ENCODE measurements at places on chromosomes 11 and 22.

GRCh38 chr22:19870153-19871022 is 15.7 kb upstream of the GNB1L start:
- no peak for DNase-seq

DNA sequence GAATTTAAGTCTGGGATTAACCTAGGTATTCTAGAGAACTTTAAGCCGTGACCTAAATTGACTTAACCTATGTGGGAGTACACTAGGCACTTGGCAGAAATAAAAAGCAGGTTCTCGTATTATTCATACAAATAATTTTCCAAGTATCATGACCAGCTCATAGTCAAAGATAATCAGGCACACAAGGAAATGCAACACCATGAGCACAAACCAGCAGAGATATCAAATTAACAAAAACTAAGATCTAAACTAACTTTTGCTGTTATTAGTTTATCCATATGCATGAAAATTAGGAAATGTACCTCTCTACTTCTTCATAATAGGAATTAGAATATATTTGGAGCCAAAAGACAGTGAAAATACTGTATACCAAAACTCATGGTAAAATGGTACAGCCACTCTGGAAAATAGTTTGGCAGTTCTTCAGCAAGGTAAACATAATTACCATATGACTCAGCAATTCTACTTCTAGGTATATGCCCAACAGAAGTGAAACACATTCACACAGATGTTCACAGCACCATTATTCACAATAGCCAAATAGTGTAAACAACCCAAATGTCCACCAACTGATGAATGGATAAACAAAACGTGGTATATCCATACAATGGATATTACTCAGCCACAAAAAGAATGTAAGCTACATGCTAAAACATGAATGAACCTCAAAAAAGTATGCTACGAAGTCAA is 154.1 kb downstream of the ENTHD1 start:
- DNase-seq, result no peak

GRCh38 chr11:126919147-126919823 is 81.3 kb downstream of the KIRREL3 start:
- no peak for DNase-seq

DNA sequence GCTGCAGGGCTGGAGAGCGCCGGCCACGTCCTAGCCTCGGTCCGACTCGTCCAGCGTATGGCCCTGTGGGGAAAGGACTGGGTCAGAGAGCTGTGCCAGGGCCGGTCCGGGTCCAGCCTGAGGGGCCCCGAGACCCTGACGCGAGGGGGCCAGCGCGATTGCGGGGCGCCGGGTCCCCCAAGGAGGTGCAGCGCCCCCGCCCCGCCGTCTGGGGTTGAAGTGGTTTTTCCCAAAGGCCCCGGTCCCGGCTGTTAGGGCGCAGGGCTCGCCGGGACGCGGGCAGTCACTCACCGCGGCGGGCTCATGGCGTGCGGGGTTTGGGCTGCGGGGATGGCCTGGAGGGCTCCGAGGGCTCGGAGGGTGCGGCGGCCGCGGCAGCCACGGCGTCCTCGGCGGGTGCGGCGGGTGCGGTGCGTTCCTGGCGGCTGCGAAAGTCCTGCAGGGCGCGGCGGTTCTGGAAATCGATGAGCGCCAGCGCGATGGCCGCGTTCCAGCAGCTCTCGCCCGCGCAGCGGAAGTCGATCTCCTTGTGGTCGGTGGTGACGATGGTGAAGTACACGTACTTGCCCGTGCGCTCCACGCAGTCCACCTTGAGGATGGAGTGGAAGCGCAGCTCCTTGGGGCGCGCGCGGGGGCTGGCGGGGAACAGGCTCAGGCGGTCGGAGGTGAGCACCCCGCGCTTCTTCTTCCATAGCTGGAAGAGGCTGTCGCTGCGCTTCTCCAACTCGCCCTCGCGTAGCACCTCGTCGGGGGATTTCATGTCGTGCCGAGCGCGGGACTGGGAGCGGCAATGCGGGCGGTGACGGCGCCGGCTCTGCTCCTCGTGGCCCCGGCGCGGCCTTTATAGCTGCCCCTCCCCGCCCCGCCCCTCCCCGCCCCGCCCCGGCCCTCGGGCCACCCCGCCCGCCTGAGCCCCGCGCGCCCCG is at the start of gene PHLDA2:
Gene PHLDA2, minus strand, starts transcription at position 816 of the 926 bp plus-strand sequence. Its CDS starts 56 bp downstream, at position 760.
- DNase-seq, result peak; percentile 85

- no peak for DNase-seq
Measured at GRCh38 chr22:27336151-27337090, 465.1 kb downstream of the MN1 start.

- DNase-seq, result peak; percentile 67
Measured at GRCh38 chr11:1837171-1838076, 1.4 kb upstream of the TNNI2 start.

DNA sequence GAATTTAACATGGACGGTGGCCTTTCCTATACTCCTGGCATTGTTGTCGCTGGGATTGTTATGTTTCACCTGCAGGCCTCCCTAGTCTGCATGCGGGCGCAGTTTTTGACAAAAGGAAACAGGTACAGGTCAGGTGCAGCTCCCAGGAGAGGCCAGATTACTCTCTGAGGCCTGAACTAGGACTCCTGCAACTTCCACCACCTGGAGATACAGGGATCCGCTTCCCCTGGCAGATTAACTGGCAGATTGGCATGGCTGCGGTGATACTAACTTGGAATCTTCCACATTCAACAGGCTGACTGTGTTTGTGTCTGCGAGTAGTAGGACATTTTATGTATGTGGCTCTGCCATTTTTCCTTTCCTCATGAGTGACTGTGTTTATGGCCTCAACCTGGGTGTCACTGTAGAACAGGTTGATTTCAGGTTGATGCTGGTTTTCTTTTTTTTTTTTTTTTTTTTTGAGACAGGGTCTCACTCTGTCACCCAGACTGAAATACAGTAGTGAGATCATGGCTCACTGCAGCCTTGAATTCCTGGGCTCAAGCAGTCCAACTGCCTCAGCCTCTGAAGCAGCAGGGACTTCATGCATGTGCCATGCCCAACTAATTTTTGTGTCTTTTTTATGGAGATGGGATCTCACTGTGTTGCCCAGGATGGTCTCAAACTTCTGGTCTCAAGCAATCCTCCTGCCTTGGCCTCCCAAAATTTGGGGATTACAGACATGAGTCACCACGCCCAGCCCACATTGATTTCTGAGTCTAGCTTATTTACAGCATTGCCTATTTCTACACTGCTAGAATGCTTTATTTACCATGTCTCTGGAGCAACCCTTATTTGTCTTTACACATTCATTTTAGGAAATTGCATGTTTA is 1.7 kb upstream of the USP28 start:
- DNase-seq, result no peak
